ENCODE measurements at places on chromosomes 16 and 17.

DNA sequence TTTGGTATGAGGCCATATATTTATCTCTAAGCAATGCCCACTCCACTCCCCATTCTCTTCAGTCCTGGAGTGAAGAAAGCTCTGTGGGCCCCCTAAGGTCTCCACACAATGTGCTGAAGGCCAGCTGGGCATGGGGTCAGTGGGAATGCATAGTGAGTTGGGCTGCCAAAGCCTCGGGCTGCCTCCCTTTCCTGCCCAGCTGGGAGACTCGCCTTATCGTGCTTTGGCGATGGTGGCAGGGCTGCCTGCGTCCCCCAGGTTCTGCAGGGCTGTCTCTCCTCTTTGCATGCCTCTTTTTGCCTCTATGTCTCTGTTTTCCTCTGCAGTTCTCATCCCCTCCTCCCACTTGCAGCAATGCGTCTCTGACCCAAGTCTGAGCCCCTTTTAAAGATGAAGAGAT, 116.5 kb downstream of the CYLD start:
- DNase-seq = no peak

GRCh38 chr16:19151310-19151709, 16.7 kb upstream of the SYT17 start:
- no peak for DNase-seq

DNA sequence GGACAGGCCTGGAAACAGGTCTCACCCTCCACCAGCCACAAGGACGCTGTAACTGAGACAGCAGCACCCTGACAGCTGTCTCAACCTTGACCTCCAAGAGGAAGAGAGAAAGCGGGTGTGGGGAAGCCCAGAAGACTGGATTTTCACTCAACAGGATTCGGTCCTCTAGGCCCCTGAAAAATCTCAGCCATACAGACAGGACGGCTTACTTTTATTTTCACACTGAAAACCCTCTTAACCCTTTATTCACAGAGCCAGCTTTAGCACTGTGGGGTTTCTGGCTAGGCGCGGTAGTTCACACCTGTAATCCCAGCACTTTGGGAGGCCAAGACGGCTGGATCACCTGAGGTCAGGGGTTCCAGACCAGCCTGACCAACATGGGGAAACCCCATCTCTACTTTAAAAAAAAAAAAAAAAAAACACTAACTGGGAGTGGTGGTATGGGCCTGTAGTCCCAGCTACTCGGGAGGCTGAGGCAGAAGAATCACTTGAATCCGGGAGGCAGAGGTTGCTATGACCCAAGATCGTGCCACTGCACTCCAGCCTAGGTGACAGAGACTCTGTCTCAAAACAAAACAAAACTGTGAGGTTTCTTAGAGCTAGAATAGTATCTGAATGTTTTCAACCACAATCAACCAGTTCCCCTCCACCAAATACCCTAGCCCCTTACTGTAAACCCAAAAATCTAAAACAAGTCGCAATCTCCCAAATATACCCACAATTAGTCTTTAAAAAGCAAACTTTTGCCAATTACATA, 5.3 kb downstream of the ANKRD11 start:
- no peak for DNase-seq

- peak; percentile 32 for DNase-seq
Measured at GRCh38 chr17:27644586-27644985, 13.6 kb downstream of the LGALS9 start.

DNA sequence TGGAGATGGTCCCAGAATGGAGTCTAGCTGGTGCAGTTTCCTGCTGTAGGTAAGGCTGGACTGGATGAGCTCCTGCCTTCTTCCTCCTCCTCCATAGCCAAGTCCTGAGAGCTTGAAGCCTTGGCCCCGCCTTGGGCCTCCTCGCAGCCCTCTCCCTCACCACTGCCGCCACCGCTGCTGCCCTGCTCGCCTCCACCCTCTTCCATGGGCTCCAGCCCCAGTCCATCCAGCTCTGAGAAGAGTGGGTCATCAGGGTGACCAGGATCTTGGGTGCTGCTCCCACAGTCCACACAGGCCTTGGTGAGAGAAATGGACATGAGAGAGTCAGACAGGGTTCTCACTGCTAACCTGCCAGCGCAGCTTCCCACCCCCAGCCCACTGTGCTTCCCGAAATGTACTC, 11.2 kb downstream of the PER1 start:
- DNase-seq = no peak

- no peak for DNase-seq
Measured at GRCh38 chr17:41537614-41537954, 9.5 kb upstream of the KRT19 start.

GRCh38 chr16:66070140-66070917, 296.2 kb upstream of the CDH5 start:
- peak; percentile 38 for DNase-seq

- no peak for DNase-seq
Measured at GRCh38 chr16:8816967-8817655, 19.5 kb downstream of the PMM2 start.
